Activated naive CD8-positive, alpha-beta T cell treated with anti-CD3 and anti-CD28 coated beads, Interleukin-2, amount 50 U/mL, for 16 hours (primary cell): ENCODE measurements at places on chromosomes 5 and 9.

GRCh38 chr9:133384736-133385321 lies 8.7 kb downstream of the STKLD1 start:
- no peak for DNase-seq

- DNase-seq: no peak
These were observed 106.1 kb upstream of the PRRC1 start for GRCh38 chr5:127411381-127411780.

DNA sequence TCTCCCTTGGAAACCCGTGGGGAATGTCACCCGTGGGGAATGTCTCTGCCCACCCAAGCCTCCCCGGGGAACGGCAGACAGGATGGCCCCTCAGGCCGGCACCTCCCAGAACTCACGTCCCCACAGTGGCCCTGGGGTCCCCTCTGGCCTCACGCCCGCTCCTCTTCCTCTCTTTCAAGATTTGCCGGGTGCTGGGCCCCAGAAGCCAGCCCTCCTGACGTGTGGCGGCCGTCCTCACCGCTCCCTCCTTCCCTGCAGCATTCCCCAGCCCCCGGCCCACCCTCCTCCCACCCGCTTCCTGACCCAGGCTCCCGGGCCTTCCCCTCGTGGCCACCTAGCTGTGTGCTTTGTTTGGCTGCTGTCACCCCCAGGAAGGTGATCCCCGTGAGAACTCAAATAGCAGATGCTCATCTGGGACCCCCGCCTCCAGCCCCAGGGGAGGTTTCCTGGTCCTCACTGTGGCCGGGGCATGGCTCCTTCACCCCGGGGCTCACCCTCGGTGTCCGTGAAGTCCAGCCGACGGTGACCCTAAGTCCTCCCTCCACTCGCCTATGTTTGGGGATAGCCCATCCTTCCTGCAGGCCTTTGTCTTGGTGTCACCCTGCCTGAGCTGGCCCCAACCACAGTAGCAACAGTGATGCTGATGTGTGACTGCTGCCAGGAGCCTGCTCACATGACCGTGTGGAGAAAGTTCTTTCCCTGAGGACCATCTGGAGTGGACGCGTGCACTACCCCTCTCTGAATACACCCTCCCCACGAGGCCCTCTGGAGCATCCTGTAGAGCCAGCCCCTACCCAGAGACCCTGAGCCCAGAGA lies 163.3 kb upstream of the IER5L start:
- DNase-seq: no peak

DNA sequence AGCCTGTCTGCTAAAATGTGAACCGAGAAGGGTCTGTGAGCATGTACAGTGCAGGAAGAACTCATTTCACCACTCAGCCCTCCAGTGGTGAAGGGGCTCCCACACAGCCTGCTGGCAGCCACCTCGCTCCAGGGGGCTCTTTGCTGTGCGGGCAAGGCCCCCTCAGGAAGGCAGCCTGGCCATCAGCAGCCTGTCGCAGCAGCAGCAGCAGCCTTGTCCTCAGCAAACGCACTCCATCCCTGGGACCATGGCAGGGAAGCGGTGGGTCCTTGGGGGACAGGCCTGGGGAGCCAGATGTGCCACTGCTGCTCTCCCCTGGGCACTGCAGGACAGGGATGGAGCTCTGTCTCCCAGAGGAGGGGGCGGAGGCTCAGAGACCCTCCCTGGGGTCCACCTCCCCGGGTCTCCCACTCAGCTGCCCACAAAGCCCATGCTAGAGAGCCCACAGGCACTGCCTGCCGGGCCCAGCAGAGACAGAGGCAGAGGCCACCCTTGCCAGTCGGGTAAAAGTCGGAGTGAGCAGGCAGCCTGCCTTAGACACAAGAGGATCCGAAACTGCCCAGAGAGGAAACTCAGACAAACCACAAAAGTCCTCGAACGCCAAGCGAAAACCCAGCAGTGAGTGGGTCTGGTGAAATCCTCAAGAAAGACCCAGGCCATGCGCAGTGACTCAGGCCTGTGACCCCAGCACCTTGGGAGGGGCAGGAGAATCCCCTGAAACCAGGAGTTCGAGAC lies 8.0 kb downstream of the BRD3 start:
- DNase-seq: no peak

DNA sequence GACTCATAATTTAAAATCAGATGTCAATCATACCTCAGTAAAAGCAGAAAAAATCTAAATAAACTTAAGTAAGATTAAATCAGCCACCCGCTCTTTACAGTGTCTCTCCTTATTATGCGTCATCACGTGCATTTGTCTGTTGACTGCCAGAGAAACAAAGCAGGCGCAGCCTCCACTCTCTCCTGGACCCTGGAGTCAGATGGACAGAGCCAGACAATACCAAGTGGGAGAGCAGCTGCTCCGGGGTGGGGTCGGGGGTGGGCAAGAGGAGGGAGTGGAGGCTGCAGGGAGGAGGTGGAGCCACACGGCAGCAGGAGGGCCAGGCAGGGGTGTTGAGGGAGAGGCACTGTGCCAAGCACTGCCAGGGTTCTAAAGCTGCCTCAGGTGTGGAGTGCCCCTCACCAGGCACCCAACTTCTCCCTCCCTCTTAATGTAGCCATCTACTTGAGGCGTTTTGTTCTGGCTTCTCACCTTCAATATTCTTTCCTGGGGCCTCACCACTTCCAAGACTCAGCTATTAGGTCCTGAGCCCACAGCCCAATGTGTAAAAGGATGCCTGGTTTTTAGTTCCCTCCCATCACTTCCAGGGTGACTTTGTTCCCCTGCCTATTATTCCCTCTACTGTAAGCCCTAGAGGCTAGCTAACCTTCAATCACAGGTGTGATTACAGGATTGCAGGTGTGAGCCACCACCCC lies 96.3 kb downstream of the GLDC start:
- no peak for DNase-seq
